K562 (cell line): ENCODE measurements at places on chromosomes 12 and 14. TPM values are rescaled to one million over a fixed set of nuclear protein-coding genes. Genes with fewer than 3 reads are reported as not detected.

- H3K27me3 ChIP-seq, result no peaks in the 10 kb centered on the region
- H3K4me1 ChIP-seq, result no peaks in the 10 kb centered on the region
- no peak for DNase-seq
- H3K36me3 ChIP-seq, result no peaks in the 10 kb centered on the region
- no peak overlapping the region for H3K4me3 ChIP-seq
Observed at GRCh38 chr14:57845802-57846531, 19.9 kb downstream of the SLC35F4 start.

GRCh38 chr12:109291521-109292341, 17.4 kb downstream of the FOXN4 start:
- peaks cover 66% of the 10 kb centered on the region for H3K27me3 ChIP-seq
- no peaks in the 10 kb centered on the region for H3K36me3 ChIP-seq
- H3K4me1 ChIP-seq, result no peaks in the 10 kb centered on the region
- DNase-seq, result no peak
- H3K27ac ChIP-seq, result no peak overlapping the region

LPCAT3 gene
- 27.4 and 34.7 TPM in 2 replicates for polyA plus RNA-seq

SOX5 gene
- 9.6 and 10.1 TPM in 2 replicates for polyA plus RNA-seq

LRRC9 gene
- not detected in 2 replicates for polyA plus RNA-seq

FANCM gene
- 4.0 and 5.1 TPM in 2 replicates for polyA plus RNA-seq
